ENCODE measurements at places on chromosomes 5 and 9.

GRCh38 chr5:175523292-175523691 lies 44.9 kb downstream of the SFXN1 start:
- DNase-seq: no peak

- DNase-seq: no peak
Measured at GRCh38 chr5:56319526-56320181, 86.5 kb upstream of the ANKRD55 start.

GRCh38 chr5:147611483-147611882 lies 101.6 kb upstream of the DPYSL3 start:
- DNase-seq: no peak

GRCh38 chr5:81925009-81925408 lies 46.8 kb upstream of the ATG10 start:
- DNase-seq: no peak

DNA sequence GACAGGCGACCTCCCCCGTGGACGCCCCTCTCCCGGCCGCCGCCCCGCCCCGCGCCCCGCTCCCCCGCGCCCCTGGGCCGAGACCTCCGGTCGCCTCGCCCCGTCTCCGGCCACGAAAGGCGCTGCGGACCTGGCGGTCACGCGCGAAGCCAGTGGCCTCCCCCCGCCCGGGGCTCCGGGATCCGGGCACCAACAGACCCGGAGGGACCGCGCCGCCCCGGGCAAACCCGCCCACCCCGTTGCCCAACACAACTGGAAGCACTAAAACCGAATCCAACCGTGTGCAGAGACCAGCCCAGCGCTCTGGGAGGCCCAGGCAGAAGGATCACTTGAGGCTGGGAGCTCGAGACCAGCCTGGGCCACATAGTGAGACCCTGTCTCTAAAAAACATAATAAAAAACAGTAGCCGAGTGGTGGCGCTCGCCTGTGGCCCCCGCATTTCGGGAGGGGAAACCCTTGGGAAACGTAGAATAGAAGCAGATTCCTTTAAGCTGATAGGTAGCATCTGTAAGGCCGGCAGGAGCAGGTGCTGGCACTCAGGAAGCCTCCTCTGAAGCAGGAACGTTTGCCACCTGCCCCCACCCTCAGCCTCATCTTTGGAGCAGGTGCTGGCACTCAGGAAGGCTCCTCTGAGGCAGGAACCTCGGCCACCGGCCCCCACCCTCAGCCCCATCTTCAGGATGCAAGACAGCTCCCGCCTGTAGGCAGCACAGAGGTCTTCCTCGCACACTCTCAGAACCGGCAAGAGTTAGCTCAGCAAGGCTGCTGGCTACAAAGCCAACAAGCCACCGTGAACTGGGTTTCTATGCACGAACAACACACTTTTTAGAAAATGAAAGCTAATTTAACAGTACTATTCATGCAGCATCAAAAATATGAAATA lies 4.6 kb upstream of the SLC9A3 start:
- no peak for DNase-seq

DNA sequence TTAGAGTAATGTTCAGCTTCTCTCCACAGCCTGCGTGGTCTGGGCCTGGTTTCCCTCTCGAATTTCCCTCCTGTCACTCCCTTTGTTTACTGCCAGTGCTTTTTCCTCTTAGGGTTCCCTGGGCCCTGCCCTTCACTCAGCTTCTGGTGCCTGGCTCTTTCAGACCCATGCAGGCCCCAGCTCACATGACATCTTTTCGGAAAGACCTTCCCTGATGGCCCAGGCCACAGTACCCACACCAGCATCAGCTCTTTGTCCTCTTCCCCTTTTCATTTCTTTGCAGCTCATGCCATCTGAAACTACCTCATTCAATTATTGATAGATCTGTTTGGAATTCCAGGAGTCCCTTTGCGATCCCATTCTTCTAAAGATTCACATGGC lies 68.1 kb upstream of the ABL1 start:
- DNase-seq: no peak

- no peak for DNase-seq
Measured at GRCh38 chr5:62948301-62948700, 369.7 kb downstream of the LRRC70 start.

- DNase-seq: no peak
Measured at GRCh38 chr9:136196404-136197083, 8.4 kb downstream of the LHX3 start.

DNA sequence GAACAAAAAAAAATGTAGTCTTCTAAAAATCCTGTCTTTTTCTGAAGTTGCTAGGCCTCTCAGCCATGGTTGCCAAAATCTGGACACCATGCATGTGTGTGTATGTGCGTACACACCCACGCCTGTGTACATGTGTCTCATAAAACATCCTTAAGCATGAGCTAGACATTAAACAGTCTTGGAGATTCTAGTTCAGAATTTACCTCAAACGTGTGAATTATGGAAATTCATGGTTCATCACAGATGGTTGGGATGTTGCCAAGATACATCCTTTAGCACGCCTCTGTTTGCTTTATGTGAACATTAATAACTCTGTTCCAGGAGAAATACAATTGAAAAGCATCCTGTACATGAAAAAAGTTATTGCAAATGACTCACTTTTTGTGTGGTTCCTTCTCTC lies 53.0 kb downstream of the F2RL2 start:
- no peak for DNase-seq

DNA sequence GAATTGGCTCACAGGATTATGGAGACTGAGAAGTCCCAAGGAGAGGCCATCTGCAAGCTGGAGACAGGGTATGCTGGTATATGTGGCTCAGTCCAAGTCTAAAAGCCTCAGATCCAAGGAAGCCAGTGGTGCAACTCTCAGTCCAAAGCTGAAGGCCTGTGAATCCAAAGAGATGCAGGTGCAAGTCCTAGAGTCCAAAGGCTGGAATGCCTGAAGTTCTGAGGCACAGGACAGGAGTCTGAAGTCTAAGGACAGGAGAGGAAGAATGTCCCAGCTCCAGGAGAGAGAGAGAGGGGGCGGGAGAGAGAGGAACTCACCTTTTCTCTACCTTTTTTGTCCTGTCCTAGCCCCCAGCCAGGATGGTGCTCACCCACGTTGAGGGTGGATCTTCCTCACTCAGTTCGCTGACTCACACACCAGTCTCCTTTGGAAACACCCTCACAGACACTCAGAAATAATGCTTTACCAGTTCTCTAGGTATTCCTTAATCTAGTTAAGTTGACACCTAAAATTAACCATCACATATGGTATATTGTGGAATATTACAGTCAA lies 49.6 kb downstream of the KCNN2 start:
- DNase-seq: no peak

GRCh38 chr5:136164226-136164625 lies 28.7 kb downstream of the SMIM32 start:
- DNase-seq: no peak

DNA sequence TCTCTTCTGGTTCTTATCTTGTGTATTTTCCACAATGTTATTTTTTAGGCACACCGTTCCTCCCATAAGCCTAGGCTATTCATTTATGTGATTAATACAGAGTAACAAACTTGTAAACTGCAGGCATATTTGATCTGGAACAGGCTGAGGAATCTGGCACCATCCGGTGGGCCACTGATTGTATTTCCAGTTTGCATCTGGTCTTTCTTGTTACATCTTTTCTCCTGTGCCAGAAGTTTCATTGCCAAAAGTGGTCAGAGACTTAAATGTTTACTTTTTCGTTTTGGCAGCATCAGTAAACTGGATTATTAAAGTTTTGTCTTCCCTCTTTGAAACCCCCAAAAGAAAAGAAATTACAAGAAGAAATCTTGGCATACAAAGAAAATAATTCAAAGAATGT lies 17.9 kb upstream of the ZCCHC7 start:
- DNase-seq: no peak

- DNase-seq: no peak
Measured at GRCh38 chr5:73668017-73668416, 42.0 kb downstream of the ARHGEF28 start.

GRCh38 chr5:134397196-134397595 lies 14.5 kb downstream of the CDKN2AIPNL start:
- DNase-seq: no peak

DNA sequence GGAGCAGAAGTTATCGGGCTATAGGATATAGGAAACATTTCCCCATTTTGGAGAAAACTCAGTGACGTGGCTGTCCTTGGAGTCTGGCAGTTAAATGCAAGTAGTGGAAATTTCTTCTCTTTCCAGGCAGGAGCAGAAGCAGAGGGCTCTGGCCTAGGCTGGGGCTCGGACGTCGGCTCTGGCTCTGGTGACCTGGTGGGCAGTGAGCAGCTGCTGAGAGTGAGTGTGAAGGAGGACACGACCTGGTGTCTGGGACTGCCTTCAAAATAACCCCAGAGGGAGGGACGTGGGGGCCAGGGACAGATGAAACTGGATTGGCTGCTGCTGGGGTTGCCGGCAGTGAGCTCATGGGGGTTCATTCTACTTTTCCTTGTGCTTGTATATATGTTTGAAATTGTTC lies 79.5 kb downstream of the COL15A1 start:
- no peak for DNase-seq

- no peak for DNase-seq
Measured at GRCh38 chr5:130189961-130190360, 285.7 kb downstream of the CHSY3 start.

GRCh38 chr9:23934291-23934906 lies 108.4 kb upstream of the ELAVL2 start:
- no peak for DNase-seq

DNA sequence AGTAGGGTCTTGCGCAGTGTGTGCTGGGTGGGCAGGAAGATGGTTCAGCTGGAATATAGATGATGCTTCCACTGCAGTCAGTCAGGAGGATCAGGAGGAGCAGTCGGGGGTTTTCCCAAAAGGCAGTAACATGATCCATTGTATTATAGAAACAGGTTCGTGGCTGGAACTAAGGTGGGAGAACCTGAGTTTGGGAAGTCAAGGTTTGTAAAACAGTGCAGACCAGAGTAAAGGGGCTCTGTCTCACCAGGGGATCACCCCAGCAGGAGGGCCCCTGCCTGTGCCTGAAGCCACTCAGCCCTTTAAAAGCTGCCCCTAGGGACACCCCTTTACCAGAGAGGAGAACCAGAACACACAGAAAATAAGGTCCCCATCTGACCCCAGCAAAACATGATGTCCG lies 213.4 kb downstream of the AUH start:
- no peak for DNase-seq

GRCh38 chr9:3903273-3903672 lies 377.5 kb upstream of the RFX3 start:
- DNase-seq: no peak

- DNase-seq: no peak
Measured at GRCh38 chr5:72818866-72819534, 2.5 kb downstream of the TNPO1 start.

GRCh38 chr5:72234265-72234700 lies 85.8 kb downstream of the MRPS27 start:
- DNase-seq: no peak

DNA sequence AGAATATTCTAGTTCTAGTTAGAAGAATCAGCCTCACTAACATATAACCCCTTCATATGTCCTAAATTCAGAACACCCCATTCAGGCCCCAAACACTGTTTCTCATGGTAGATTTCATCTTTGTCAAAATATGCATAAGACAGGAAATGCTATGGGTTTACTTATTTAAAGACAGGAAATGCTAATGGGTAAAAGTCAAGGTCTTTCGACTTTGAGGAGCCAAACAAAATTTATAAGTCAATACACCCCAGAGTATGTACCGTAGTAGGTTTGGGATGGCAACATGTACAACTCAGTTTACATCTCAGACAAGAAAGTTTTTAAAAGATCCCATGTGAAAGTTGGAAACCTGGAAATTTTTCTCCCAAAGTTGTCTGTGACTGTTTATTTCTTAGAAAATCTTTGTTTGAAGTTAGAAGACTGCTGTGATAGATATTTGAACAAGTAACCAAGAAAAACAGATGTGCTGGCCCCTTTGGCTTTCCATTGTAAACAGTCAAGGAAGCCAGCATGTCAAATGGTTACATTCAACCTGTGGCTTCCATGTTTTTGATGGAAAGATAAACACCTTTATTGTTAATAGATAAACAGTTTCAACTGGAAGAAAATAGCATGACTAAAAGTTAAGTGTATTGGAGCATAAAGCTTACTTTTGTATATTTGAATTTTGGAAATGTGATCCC lies 102.2 kb downstream of the INIP start:
- DNase-seq: no peak

DNA sequence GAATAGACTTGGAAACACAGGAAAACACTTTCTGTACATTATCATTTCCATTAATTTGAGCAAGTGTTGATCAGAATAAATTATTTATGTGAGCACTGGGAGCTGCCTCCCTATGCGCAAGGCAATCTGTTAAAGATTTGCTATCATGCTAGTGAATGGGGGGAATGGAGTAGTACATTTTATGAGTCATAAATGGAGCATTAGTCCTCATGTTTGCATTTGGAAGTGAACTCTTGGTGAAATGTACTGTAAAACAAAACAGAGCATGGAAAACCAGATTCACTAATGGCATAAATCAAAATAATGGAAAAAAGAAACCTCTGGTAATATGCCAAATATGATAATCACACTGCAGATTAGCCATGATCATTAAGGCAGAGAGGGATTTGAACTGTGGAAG lies 40.5 kb upstream of the TMC1 start:
- no peak for DNase-seq

- DNase-seq: no peak
Measured at GRCh38 chr5:71705421-71705820, 13.7 kb upstream of the CARTPT start.

GRCh38 chr5:31500256-31500655 lies 31.6 kb downstream of the DROSHA start:
- no peak for DNase-seq

DNA sequence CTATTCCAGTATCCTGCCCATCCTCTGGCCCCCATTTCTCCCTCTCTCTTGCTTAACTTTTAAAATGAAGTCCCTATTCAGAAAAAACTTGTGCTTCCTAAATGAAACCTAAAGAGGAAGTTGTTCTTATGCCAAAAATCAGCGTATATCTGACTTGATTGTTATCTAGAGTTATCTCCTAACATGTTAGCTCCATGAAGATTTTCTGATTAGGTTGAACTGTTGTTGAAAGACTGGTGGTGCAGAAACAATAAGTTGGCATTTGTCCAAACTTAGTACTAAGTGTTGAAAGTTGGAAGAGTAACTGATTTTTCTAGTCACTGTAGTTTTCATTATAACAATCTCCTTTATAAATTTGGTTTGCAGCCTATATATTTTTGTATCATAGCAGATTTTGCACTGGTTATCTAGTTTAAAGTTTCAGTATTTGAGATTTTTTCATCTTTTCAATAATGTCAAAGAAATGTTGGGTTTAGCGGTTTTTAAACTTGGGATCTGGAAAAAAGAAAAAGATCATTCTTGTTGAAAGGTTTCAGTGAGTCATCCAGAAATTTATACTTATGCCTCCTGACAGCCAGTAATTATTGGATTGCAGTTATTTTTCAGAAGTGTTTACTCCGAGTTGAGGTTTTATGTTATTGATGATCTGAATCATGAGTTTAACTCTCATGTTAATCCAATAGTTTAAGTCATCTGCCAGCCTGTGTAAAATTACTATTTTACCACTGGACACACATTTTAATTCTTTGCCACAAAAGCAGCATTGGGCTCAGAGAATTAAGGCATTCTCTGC lies 60.6 kb downstream of the PAM start:
- no peak for DNase-seq

GRCh38 chr5:160702934-160703333 lies 149.1 kb downstream of the ATP10B start:
- DNase-seq: no peak

- no peak for DNase-seq
Measured at GRCh38 chr5:1133510-1134201, 21.8 kb upstream of the SLC12A7 start.

All from stimulated activated effector memory CD8-positive, alpha-beta T cell treated with anti-CD3 and anti-CD28 coated beads, Interleukin-12 subunit alpha, Interleukin-12 subunit beta, amount 100 ng/mL, for 72 hours (primary cell).